ENCODE measurements at places on chromosomes 12 and 14.

- DNase-seq: no peak
Observed at GRCh38 chr12:47356129-47356700, 276.5 kb upstream of the AMIGO2 start.

GRCh38 chr12:59559696-59560095, 36.1 kb upstream of the SLC16A7 start:
- DNase-seq: no peak

GRCh38 chr14:76705214-76705613, 56.1 kb upstream of the VASH1 start:
- no peak for DNase-seq

DNA sequence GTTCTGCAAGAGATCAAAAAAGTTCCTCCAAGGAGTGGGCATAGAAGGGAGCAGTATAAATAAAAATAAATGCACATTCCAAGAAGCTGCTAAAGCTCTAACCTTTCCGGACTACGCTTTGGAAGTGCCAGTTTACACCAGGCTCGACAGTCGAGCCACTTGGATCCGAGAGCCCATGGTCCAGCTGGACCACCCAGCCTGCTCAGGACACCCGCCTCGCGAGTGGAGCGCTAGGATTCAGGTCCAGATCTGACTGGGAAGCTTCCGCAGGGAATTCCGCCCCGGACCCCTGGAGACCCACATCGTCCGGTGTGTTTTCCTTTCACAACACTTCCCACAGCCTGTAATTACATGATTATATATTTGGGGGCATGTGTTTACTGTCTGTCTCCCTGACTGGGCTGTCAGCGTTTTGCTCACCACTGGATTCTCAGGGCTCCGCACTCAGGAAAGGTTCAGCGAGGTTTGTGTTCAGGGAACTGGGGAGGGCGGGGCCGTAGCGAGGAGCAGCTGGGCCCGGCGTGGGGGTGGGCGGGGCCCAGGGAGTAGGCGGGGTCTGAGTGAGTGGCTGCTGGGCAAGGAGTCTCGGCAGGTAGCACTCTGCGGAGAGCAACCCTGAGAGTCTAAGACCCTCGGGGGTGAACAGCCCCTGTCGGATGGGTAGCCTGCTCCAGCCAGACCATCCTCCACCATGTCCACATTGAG, 52.3 kb upstream of the TMEM263 start:
- no peak for DNase-seq

DNA sequence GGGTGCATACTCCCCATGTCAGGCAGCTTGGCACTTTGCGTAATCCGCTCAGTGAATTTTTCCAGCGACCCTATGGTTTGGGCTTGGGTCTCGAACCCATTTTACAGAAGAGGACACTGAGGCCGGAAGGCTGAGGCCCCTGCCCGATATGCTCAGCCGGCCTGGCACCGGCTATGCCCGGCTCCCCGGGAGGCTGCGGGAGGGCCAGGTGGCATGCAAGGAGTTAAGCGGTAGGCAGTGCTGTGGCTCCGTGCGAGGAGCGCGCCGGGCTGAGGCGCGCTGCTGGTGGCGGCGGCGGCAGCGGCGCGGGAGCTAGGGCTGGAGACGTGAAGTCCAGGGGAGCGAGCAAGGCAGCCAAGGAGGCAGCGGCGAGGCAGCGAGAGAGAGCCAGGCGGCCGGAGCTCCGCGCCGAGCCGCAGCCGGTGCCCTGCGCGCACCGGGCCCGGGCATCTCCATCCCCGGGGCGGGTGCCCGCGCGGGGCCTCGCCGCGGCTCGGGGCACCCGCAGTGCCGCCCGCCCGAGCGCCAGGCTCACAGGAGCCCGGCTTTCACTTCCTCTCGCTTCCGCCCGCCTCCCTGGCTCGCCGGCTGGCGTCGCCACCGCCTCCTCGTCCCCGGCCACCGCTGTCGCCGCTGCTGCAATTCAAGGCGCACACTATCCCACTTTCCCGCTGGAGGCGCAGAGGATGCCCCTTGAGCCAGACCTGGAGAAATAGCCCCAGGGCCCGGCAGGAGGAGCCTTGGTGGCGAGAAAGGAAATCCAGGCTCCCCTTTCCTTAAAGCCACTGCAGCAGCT, at the start of gene WSCD2:
WSCD2 (plus strand) TSS at position 272 of the 796 bp plus-strand sequence. CDS start 66,545 bp downstream, outside the sequence.
- no peak for DNase-seq

DNA sequence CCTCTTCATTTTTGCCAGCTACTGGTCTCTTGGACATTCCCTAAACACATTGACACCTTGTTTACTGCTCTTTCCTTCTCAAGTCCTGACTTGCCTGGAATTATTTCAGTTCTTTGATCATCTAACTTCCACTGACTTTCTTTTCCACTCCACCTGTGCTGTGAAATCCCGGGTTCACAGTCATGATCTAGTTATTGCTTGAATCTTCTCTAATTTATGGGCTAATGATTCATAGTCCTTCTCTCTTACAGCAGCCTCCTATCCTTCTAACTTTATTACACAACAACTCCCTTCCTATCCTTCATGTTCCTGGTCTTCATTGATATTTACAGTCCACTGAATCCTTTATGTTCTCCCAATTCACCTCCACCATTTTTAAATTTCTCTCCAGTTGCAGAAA, 260.1 kb downstream of the C12orf75 start:
- DNase-seq: no peak
